ENCODE measurements at places on chromosomes 1 and 21.

DNA sequence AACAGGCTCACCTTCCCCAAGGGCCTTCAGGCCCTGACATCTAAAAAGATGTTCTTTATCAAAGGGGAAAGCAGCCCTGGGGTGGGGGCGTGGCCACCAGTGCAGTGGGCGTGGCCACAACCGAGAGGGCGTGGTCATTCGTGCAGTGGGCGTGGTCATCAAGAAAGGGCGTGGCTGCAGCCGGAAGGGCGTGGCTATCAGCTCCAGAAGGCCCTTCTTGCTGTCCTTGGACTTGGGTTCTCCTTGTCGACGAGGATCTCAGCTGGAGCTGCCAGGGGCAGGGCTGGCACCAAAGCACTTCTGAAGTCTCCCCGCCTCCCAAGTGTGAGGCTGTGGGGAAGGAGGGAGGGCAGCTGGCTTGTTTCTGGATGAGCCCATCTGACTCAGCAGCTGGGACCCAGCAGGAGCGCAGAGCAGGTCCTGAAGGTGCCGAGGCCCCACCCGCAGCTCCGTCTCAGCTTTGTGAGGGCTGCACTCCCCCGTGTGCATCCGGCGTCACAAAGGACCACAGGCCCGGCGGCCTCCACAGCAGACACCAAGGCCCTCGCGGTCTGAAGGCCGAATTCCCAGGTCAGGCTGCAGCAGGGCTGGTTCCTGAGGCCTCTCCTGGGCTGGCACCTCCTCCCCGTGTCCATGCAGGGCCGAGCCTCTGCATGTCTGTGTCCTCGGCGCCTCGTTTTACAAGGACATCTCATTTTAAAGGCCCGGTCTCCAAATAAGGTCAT lies 12.8 kb downstream of the PDE9A start:
- DNase-seq, result no peak

DNA sequence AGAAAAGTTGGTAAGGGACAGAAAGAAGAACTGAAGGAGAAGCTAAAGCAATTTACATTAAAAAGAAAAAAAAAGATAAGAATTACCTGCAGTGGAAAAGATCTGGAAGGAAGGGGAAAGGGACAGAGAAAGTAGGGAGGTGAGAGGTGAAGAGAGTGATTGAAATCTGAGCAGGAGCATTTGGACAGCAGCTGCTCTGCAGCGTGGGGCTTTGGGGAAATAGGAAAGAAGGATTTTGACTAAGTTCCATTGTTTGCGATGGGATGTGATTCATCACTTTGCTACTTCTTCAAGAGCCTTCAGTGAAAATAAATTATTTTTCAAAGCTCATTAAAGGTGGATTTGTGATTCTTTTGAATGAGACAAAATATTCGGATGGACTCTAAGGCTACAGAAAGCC lies 26.1 kb upstream of the NMNAT2 start:
- no peak for DNase-seq

DNA sequence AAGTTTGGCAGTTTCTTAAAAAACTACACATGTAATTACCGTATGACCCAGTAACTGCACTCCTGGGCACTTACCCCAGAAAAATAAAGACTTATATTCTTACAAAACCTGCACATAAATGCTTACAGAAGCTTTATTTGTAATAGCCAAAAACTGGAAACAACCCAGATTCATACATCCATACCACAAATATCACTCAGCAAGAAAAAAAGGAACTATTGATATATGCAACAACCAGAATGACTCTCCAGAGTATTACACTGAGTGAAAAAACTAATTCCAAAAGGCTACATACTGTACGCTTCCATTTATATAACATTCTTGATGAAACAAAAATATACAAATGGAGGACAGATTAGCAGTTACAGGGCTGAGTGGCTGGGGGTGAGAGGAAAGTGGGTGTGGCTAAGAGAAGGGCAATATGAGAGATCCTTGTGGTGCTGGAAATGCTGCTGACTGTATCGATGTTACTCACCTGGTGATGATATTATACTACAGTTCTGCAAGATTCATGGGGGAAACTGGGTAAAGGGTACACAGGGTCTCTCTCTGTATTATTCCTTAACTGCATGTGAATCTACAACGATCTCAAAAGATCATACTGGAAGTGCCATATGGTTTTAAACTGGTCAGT lies 96.0 kb upstream of the GNG4 start:
- no peak for DNase-seq

DNA sequence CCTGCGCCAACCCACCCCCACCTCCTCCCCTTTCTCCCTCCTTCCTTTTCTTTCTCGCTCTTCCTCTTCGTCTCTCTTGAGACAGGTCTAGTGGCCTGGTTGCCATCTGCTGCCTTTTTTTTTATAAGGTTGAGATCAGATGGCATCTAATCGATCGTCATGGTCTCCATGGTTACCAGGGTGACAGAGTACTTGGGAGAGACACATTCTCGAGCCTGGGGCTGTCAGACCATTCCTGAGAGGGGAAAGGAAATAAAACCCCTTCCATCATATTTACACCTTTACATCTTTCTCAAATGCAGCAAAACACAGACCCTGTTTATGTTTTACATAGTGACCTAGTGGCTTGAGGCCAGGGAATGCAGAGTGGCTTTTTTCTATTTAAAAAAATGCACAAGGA lies 53.5 kb upstream of the SLC22A15 start:
- DNase-seq, result no peak

All from activated CD4-positive, alpha-beta T cell treated with anti-CD3 and anti-CD28 coated beads, Interleukin-2, Interleukin-4, amounts not matched to agents 100 ng/mL and 50 ng/mL, durations not matched to agents 16 hours and 8 hours (primary cell).